ENCODE measurements at places on chromosomes 6 and 20. TPM values are rescaled to one million over a fixed set of nuclear protein-coding genes. Genes with fewer than 3 reads are reported as not detected.

DNA sequence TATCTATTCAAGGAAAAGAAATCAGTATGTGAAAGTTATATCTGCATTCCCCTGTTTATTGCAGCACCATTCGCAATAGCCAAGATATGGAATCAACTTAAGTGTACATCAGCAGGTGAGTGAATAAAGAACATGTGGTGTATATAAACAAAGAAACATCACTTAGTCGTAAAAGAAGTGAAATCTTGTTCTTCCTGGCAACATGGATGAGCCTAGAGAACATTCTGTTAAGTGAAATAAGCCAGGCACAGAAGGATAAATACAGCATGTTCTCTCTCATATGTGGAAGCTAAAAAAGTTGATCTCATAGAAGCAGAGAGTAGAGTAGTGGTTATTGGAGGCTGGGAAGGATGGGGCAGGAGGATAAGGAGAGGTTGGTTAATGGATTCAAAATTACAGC is 287.9 kb upstream of the FERMT1 start:
- no peak for DNase-seq
- no peaks in the 10 kb centered on the region for H3K4me1 ChIP-seq
- H3K4me3 ChIP-seq, result no peak overlapping the region
- H3K27ac ChIP-seq, result no peak overlapping the region

GRCh38 chr6:24603241-24603640 is 42.8 kb downstream of the KIAA0319 start:
- H3K27me3 ChIP-seq, result no peaks in the 10 kb centered on the region
- H3K4me1 ChIP-seq, result no peaks in the 10 kb centered on the region
- no peak overlapping the region for H3K4me3 ChIP-seq
- H3K27ac ChIP-seq, result no peak overlapping the region

GRCh38 chr6:148745926-148746325 is 904 bp upstream of the UST start:
- DNase-seq, result no peak
- peaks cover 11% of the 10 kb centered on the region for H3K4me1 ChIP-seq
- H3K4me3 ChIP-seq, result peak overlapping the region; percentile 69

Gene SCP2D1
- not detected for total RNA-seq

DNA sequence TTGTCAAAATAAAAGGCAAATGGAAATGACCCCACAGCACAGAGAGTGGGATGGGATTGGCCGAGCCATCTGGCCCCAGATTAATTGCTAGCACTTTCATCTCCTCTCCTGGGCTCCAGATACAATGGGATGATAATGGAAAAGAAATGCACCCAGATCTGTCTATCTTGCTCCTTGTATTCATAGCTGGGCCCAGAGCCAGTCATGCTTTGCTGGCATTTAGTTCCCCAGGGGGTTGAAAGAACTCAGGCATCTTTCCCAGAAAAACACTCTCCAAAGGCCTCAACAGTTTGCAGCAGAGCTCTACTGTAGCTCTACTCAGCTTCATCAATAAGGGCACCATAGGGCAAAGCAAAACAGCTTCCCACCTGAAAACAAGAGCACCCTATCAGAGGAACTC is 116.0 kb upstream of the FOXA2 start:
- no peak overlapping the region for H3K27ac ChIP-seq
- H3K27me3 ChIP-seq, result no peaks in the 10 kb centered on the region
- no peaks in the 10 kb centered on the region for H3K36me3 ChIP-seq
- H3K4me1 ChIP-seq, result no peaks in the 10 kb centered on the region
- H3K4me3 ChIP-seq, result no peak overlapping the region

DNA sequence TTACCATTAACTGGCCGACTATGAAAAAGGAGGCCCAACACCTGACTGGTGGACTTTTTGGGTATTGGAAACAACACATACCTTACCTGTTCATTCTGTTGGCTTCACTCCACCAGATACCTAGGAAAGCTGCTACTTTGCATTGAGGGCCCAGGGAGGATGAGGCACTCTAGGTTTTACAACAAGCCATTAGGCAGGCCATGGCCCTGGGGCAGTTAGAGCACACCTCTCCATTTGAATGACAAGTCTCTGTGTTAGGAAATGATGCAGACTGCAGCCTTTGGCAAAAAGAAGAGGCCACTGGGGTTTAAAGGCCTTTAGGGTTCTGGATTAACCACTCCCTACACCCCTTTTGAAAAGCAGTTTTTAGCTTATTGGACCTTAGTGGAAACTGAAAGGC is 144.3 kb downstream of the OR2B2 start:
- H3K4me1 ChIP-seq, result no peaks in the 10 kb centered on the region
- H3K27ac ChIP-seq, result no peak overlapping the region
- no peak for DNase-seq
- H3K36me3 ChIP-seq, result no peaks in the 10 kb centered on the region
- H3K27me3 ChIP-seq, result peaks cover 2% of the 10 kb centered on the region
- H3K4me3 ChIP-seq, result no peak overlapping the region

Gene FAXC
- total RNA-seq, result 1.4 TPM

GRCh38 chr6:93496548-93496947 is 77.2 kb upstream of the EPHA7 start:
- H3K4me3 ChIP-seq, result no peak overlapping the region
- no peaks in the 10 kb centered on the region for H3K36me3 ChIP-seq
- H3K27ac ChIP-seq, result no peak overlapping the region
- DNase-seq, result no peak
- H3K27me3 ChIP-seq, result no peaks in the 10 kb centered on the region

Gene CTSZ
- 200 TPM for total RNA-seq

Gene EPPIN
- total RNA-seq, result not detected

- H3K36me3 ChIP-seq, result no peaks in the 10 kb centered on the region
- no peaks in the 10 kb centered on the region for H3K4me1 ChIP-seq
- DNase-seq, result no peak
- H3K4me3 ChIP-seq, result no peak overlapping the region
- H3K27me3 ChIP-seq, result no peaks in the 10 kb centered on the region
Observed at GRCh38 chr6:82381278-82381677, 17.7 kb downstream of the TPBG start.

- no peaks in the 10 kb centered on the region for H3K36me3 ChIP-seq
- peak overlapping the region; percentile 67 for H3K4me3 ChIP-seq
- no peak for DNase-seq
- H3K4me1 ChIP-seq, result no peaks in the 10 kb centered on the region
- H3K27ac ChIP-seq, result no peak overlapping the region
- H3K27me3 ChIP-seq, result no peaks in the 10 kb centered on the region
Observed at GRCh38 chr6:73309535-73309784, 44.6 kb downstream of the DPPA5 start.

DNA sequence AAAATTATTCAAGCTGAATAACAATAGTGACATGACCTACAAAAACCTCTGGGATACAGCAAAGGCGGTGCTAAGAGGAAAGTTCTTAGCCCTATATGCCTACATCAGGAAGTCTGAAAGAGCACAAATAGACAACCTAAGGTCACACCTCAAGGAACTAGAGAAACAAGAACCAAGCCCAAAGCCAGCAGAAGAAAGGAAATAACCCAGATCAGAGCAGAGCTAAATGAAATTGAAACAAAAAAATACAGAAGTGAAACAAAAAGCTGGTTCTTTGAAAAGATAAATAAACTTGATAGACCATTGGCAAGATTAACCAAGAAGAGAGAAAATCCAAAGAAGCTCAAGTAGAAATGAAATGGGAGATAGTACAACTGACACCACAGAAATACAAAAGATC is 47.6 kb upstream of the NOTCH4 start:
- H3K4me1 ChIP-seq, result no peaks in the 10 kb centered on the region
- H3K27me3 ChIP-seq, result no peaks in the 10 kb centered on the region
- H3K36me3 ChIP-seq, result no peaks in the 10 kb centered on the region
- no peak overlapping the region for H3K27ac ChIP-seq
- H3K4me3 ChIP-seq, result no peak overlapping the region
- DNase-seq, result no peak

Gene CLVS2
- total RNA-seq, result not detected

DNA sequence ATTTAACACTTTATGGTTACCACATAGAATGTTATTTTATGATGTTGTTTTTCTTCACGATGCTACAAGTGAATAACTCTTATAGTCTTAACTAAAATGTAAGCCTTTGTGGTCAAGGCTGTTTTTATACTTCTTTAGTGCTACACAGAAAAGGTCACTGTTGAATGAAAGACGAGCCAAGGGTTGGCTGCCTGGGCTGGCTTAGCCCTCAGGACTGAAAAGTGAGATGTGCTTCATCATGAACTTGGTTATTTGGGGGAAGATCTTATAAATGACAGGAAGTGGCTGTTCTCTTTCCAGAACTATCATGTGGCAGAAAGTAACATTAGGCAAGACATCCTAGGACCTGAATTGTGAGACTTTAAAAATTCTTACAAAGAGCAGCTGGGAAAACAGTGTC is 404.0 kb downstream of the BTBD3 start:
- H3K36me3 ChIP-seq, result no peaks in the 10 kb centered on the region
- H3K4me1 ChIP-seq, result no peaks in the 10 kb centered on the region
- peak; percentile 16 for DNase-seq
- no peak overlapping the region for H3K4me3 ChIP-seq

Gene CLDN20
- not detected for total RNA-seq

Gene SIRPG
- 2.5 TPM for total RNA-seq

- no peaks in the 10 kb centered on the region for H3K27me3 ChIP-seq
- peak; percentile 86 for DNase-seq
- peak overlapping the region; percentile 98 for H3K27ac ChIP-seq
- no peaks in the 10 kb centered on the region for H3K36me3 ChIP-seq
- H3K4me1 ChIP-seq, result peaks cover 23% of the 10 kb centered on the region
- H3K4me3 ChIP-seq, result peak overlapping the region; percentile 98
Observed at GRCh38 chr6:128519931-128520435, 416 bp downstream of the PTPRK start.

DNA sequence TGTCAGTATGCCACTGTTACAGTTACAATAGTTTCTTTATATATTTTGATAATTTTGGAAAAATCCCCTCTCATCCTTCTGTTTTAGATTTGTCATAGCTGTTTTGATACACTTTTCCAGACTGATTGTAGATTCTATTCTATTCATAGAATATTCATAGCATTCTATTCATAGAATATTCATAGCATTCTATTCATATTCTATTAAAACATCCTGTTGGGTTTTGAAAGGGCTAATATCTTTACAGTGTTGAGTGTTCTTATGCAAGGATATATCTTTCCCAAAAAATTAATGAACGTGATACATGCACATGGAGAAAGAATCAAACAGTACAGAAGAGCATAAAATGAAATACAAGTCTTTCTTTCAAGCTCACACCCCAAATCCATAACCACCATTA is 38.0 kb downstream of the MACROD2 start:
- H3K4me1 ChIP-seq, result no peaks in the 10 kb centered on the region
- H3K36me3 ChIP-seq, result no peaks in the 10 kb centered on the region
- H3K27me3 ChIP-seq, result no peaks in the 10 kb centered on the region
- no peak overlapping the region for H3K27ac ChIP-seq

- H3K27me3 ChIP-seq, result no peaks in the 10 kb centered on the region
- no peaks in the 10 kb centered on the region for H3K4me1 ChIP-seq
- H3K36me3 ChIP-seq, result no peaks in the 10 kb centered on the region
- no peak for DNase-seq
- no peak overlapping the region for H3K4me3 ChIP-seq
- H3K27ac ChIP-seq, result no peak overlapping the region
Observed at GRCh38 chr6:138227316-138227781, 9.1 kb upstream of the PBOV1 start.

DNA sequence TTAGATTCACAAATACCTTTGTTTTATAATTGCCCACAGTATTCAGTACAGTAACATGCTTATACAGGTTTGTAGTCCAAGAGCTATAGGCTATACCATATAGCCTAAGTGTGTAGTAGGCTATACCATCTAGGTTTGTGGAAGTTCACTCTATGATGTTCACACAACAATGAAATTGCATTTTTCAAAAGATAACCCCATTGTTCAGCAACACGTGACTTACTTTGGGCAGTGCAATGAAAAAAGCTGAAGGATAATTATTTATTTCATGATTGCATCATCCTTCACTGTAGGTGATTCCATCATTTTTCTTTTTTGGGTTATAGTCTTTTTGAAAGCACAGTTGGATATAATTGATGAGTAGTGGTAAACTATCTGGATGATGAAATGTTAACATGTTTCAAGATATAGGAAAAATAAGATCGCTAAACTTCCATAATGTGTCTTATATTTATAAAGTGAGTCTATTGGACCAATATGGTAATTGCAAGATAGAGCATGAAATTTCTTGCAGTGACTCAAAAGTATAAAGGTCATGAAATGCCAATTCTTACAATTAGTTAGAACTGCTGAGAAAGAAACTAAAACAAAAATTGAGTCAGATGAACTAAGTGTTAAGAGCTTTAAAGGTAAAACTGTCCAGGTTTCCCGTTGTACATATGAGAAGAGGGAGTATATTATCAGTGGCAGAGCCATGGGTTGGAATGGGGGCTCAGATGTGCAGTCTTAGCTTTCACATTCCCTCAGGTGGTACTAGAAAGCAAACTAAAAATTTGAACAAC is 164.4 kb downstream of the ZFAND3 start:
- DNase-seq, result no peak
- no peaks in the 10 kb centered on the region for H3K36me3 ChIP-seq
- no peak overlapping the region for H3K27ac ChIP-seq
- no peak overlapping the region for H3K4me3 ChIP-seq

GRCh38 chr6:15417811-15418210 is 171.9 kb downstream of the JARID2 start:
- no peaks in the 10 kb centered on the region for H3K36me3 ChIP-seq
- H3K4me3 ChIP-seq, result no peak overlapping the region
- no peaks in the 10 kb centered on the region for H3K27me3 ChIP-seq
- H3K27ac ChIP-seq, result no peak overlapping the region

- peak overlapping the region; percentile 97 for H3K27ac ChIP-seq
- H3K4me1 ChIP-seq, result peaks cover 18% of the 10 kb centered on the region
- peak overlapping the region; percentile 28 for H3K4me3 ChIP-seq
- H3K36me3 ChIP-seq, result no peaks in the 10 kb centered on the region
- H3K27me3 ChIP-seq, result no peaks in the 10 kb centered on the region
Observed at GRCh38 chr6:30880698-30881252, 3.5 kb upstream of the DDR1 start.

- no peak overlapping the region for H3K4me3 ChIP-seq
- no peaks in the 10 kb centered on the region for H3K36me3 ChIP-seq
Observed at GRCh38 chr6:27867945-27868300, 44.3 kb downstream of the OR2B2 start.

Gene TINAG
- 22.1 TPM for total RNA-seq

GRCh38 chr6:132751306-132751705 is 6.4 kb downstream of the VNN2 start:
- no peaks in the 10 kb centered on the region for H3K27me3 ChIP-seq
- no peak for DNase-seq
- H3K36me3 ChIP-seq, result no peaks in the 10 kb centered on the region
- H3K27ac ChIP-seq, result no peak overlapping the region
- H3K4me1 ChIP-seq, result no peaks in the 10 kb centered on the region

DNA sequence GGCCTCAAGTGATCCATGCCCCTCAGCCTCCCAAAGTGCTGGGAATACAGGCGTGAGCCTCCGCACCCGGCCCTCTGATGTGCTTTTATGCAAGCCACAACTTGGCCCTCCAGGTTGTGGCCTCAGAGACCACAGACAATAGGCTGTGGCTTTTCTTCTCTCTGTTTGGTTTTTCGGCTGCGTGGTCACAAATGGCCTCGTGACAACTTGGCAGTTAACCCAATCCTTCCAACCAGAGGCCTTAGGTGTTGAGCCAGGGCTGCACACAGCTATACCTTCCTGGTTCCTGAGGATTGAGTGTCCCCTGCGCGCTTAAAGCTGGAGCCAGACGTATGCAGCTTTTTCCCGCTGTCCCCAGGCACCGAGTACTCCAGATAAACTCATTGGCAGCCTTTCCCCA is 6.3 kb upstream of the TGM3 start:
- H3K36me3 ChIP-seq, result no peaks in the 10 kb centered on the region

- peak; percentile 73 for DNase-seq
- no peak overlapping the region for H3K27ac ChIP-seq
- H3K27me3 ChIP-seq, result no peaks in the 10 kb centered on the region
Observed at GRCh38 chr6:129317931-129318820, 391.8 kb downstream of the ARHGAP18 start.
